Naive thymus-derived CD8-positive, alpha-beta T cell (primary cell): ENCODE measurements at places on chromosomes 1 and 21.

- DNase-seq, result peak; percentile 39
Measured at GRCh38 chr1:92482665-92483609, 3.8 kb downstream of the GFI1 start.

DNA sequence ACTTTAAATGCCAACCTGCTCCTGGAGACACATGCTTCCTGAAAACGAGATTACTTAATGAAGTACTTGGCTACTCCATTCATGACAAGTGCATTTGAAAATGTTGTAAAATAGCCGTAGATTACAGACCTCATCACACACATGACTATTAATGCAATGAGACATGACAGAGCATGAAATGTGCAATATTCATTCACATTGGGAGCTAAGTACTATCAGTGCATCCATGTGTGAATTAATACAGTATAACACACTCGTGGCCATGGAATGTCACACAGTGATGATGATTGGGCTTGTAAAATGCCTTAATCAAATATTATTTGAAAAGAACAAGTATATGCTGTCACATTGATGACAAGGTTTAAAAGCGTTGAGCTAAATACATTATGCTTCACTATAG is 407.0 kb downstream of the AMY1C start:
- no peak for DNase-seq

GRCh38 chr1:11940260-11940921 is 5.9 kb downstream of the PLOD1 start:
- DNase-seq, result no peak

DNA sequence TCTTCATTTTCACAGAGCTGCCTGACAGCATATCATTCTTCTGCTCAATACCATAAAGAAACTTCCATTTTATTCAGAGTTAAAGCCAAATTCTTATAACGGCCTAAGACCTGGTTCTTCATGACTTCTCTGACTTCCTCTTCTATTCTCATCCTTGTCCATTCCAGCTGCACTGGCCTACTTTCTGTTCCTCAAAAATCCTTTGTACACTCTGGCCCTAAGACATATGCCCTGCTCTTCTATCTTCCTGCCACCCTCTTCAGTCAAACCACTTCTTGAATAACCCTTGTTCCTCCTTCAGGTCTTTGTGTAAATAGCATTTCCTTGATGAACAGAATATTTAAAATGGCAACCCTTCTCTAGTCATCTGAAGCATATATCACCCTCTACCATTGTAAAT is 1338.7 kb upstream of the ADGRL2 start:
- DNase-seq, result no peak
